IMR-90 (cell line): ENCODE measurements at places on chromosomes 12 and 14. TPM values are rescaled to one million over a fixed set of nuclear protein-coding genes. Genes with fewer than 3 reads are reported as not detected.

KLRC1 gene
- not detected in 2 replicates for polyA plus RNA-seq

YEATS4 gene
- 6.9 and 10.0 TPM in 2 replicates for polyA plus RNA-seq

TROAP gene
- 29.3 and 46.0 TPM in 2 replicates for polyA plus RNA-seq

ZCCHC8 gene
- 10.9 and 12.7 TPM in 2 replicates for polyA plus RNA-seq

GRCh38 chr12:13195785-13196129 is 769 bp upstream of the EMP1 start:
- peaks cover 20% of the 10 kb centered on the region for H3K4me1 ChIP-seq
- H3K36me3 ChIP-seq, result no peaks in the 10 kb centered on the region
- no peak overlapping the region for H3K4me3 ChIP-seq
- no peaks in the 10 kb centered on the region for H3K27me3 ChIP-seq
- DNase-seq, result peak; percentile 68

- H3K36me3 ChIP-seq, result no peaks in the 10 kb centered on the region
- H3K4me1 ChIP-seq, result no peaks in the 10 kb centered on the region; the same call in 1 of the 2 replicates
- no peak for DNase-seq
- H3K27me3 ChIP-seq, result peaks cover 15% of the 10 kb centered on the region
- H3K4me3 ChIP-seq, result peak overlapping the region; percentile 48
Measured at GRCh38 chr12:107319533-107320032, 226.2 kb upstream of the CRY1 start.

GRCh38 chr12:114444422-114445279 is 38.7 kb upstream of the TBX5 start:
- H3K27me3 ChIP-seq, result peaks cover 85% of the 10 kb centered on the region
- no peaks in the 10 kb centered on the region for H3K4me1 ChIP-seq
- no peak overlapping the region for H3K4me3 ChIP-seq

DNA sequence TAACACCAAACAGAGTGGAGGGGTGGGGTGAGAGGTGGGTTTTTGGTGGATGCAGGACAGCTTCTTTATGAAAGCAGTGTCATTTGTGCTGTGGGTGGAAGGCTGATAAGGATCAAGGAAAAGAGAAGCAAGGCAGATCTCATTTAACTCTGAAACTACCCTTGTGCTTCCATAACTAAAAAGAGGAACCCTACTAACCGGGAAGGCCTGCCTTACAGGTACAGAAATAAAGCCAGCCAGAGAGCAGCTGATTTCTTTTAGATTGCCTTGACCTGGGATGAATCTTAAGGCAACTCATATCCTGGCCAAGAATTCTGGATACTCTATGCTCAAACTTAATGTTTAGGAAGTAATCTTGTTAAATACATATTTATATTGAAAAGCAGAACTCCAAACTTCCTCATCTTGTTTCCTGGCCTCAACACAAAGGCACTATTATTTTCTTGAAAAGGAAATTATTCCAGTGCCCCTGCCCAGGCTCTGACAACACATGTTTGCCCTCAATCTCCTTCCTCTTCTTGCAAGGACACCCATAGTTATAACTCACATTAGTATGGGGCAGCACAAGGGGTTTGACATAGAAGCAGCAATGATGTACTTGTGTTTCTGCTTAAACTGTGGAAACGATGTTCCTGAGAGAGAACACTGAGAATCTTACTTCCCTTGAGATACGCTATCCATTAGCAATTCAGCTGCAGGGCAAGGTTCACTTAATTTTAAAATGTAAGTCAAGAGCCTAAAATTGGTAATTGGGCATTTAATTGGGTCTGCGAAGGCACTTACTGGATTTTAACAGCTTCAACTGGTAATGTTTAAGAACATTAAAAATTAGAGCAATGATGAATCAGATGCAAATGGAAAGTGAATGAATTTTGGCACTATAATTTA is 173.7 kb downstream of the STXBP6 start:
- no peaks in the 10 kb centered on the region; the same call in 1 of the 2 replicates for H3K4me1 ChIP-seq
- H3K27ac ChIP-seq, result no peak overlapping the region
- no peaks in the 10 kb centered on the region for H3K27me3 ChIP-seq
- no peaks in the 10 kb centered on the region for H3K36me3 ChIP-seq
- DNase-seq, result no peak

DNA sequence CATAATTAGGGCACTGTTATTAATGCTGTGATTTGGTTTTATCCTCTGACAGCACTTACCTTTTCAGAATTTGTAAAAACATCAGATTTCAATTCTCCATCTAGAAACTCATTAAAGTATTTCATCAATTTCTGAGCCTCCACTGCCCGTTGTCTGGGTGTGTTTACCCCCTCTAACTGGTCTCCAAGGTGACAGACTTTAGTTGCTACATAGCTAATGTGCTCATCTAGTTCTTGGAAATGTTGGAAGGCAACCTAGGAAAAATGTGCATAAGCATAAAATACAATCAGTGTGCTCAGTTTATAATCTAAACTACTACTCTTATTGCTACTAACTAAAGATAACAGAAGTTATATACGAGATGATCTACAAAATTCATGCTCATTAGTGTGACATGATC is 24.6 kb downstream of the EXOC5 start:
- no peak overlapping the region for H3K27ac ChIP-seq
- DNase-seq, result no peak
- H3K36me3 ChIP-seq, result 0 out of 2 replicates have a peak, but pooled peaks cover 2% of the 10 kb centered on the region
- H3K27me3 ChIP-seq, result no peaks in the 10 kb centered on the region

- H3K27me3 ChIP-seq, result no peaks in the 10 kb centered on the region
- H3K4me3 ChIP-seq, result no peak overlapping the region
- no peaks in the 10 kb centered on the region for H3K4me1 ChIP-seq
- no peaks in the 10 kb centered on the region for H3K36me3 ChIP-seq
- H3K27ac ChIP-seq, result no peak overlapping the region
Measured at GRCh38 chr12:82047446-82047845, 288.3 kb upstream of the PPFIA2 start.

GRCh38 chr14:56782711-56783110 is 27.6 kb downstream of the OTX2 start:
- no peaks in the 10 kb centered on the region for H3K36me3 ChIP-seq
- H3K27ac ChIP-seq, result no peak overlapping the region
- no peak overlapping the region for H3K4me3 ChIP-seq
- no peaks in the 10 kb centered on the region for H3K27me3 ChIP-seq
